ENCODE measurements at places on chromosomes 5 and 9.

- peak; percentile 92 for DNase-seq
Measured at GRCh38 chr5:177303121-177303924, at the start of the genes PRELID1 and RAB24. PRELID1 (plus strand) TSS chr5:177303799; CDS start chr5:177303986, 187 bp downstream. RAB24 (minus strand) TSS chr5:177303719; CDS start chr5:177303288, 431 bp downstream.

DNA sequence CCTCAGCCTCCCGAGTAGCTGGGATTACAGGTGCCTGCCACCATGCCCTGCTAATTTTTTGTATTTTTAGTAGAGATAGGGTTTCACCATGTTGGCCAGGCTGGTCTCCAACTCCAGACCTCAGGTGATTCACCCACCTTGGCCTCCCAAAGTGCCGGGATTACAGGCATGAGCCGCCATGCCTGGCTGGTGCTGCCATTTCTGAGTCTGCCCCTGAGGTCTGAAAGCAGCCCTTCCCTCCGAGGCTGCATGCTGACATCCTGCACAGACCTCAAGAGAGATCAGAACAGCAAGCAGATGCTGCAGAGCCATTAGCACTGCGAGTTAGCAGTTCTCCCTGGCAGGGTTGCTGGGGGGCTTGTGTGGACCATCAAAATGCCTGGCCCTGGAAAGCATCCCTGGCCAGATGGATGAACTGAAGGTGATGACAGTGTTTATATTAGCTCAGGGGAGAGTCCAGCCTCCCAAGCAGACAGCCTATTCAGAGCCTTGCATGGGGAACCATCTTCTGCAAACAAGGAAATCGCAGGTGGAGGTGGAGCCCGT, 176.5 kb upstream of the PANK3 start:
- no peak for DNase-seq

DNA sequence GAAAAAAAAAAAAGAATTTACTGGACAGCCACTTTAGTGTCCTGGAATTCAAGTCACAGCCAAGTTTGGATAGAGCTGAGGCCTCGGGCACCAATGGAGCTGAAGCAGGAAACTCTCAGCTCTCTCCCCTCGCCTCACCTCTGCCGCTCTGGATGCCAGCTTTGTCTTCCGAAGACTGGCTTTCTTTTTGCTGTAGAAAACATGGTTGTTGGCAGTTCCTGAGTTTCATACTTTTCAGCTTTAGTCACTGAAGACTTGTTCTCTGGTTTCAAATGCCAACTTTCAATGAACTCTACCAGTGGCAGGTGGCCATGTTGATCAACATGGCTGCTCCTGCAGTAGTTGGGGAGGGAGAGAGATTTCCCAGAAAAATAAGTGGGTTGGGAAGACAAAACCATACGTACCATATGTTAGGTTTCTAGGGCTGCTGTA, 142.2 kb downstream of the SNX18 start:
- no peak for DNase-seq

DNA sequence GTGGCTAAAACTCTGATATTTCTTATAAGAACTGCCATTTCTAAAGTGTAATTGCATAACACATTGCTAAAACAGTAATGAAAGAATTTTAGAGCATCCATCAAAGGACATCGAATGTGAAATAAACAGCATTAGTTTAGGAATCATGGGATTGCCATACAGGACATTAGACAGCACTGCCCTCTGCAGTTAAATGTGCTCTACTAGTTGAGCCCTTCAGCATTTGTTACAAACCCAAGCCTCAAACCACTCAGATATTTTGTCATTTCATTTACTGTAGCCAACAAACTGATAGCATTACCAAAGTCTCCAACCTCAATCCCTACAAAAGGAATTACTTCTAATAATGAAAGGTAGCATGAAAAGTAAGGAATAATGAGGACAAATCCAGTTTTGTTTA, 116.8 kb upstream of the COX7C start:
- DNase-seq = no peak

GRCh38 chr9:26371236-26371635, 521.4 kb downstream of the CAAP1 start:
- DNase-seq = no peak

- no peak for DNase-seq
Measured at GRCh38 chr5:178396796-178397720, 164.5 kb upstream of the PHYKPL start.

GRCh38 chr5:8290721-8291120, 421.8 kb downstream of the MTRR start:
- no peak for DNase-seq

- no peak for DNase-seq
Measured at GRCh38 chr5:58871648-58872242, 288.9 kb downstream of the RAB3C start.

GRCh38 chr9:117258184-117258866, 156.5 kb downstream of the ASTN2 start:
- DNase-seq = no peak

GRCh38 chr5:54988817-54989216, 3.4 kb upstream of the ESM1 start:
- DNase-seq = no peak

DNA sequence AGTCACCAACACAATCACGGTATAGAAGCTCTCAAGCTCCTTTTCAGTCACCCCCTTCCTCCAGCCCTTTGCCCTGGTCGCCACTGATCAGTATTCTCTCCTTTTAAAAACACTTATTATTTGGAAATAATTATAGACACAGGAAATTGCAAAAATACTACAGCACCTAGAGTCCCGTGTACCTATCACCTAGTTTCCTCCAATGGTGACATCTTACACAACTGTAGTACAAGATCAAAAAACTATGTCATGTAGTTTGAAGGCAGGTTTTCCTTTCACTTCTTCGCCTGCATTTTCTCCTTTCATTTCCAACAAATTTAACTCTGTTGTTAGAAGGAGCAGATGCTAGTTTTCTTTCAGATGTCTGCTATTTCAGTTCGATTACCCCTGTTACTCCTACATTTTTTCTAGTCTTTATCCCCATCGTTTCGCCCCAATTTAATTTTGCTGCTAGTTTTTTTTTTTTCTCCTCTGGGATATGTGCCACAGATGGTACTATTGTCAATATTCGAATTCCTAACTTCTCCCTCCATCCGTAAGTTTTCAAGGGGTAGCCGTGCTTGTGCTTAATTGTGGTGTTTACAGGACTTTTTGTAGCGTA, 612 bp upstream of the ATG10 start:
- DNase-seq = no peak

GRCh38 chr5:10133830-10134229, 115.9 kb downstream of the ATPSCKMT start:
- DNase-seq = no peak

DNA sequence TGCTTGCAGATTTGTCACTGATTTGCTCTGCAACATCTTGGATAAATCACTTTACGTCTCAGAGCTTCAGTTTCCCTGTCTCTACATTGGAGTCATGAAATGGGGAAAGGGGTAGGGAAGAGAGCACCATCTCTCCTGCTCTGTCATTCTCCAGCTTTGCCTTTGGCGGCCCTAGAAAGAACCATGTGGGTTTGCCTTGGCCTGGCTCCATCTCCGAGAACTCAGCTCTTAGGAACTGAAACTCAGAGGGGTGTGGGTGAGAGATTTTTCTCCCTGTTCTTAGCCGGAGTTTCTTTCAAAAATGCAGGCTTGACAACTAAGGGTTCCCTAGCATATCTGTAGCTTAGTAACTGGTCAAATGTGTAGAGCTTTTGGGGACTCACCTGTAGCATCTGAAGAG, 123.5 kb downstream of the SMARCA2 start:
- no peak for DNase-seq

DNA sequence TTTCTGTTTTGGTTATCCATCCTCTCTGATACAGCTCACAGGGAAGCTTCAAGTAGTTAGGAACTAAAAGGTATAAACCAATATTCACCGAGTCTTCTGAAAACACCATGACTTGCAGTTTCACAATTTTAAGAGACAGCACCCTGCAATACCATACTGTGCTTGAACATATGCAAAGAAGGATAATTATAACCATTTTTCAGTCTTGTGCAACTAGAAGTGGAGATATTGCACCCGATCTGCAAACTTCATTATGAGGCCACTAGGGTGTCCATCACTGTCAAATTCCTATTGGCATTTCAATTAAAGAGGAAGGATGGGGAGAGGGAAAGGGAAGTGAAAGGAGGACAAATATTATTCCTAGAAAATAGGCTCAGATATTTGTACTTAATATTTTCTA, 32.4 kb upstream of the CEP120 start:
- DNase-seq = no peak

DNA sequence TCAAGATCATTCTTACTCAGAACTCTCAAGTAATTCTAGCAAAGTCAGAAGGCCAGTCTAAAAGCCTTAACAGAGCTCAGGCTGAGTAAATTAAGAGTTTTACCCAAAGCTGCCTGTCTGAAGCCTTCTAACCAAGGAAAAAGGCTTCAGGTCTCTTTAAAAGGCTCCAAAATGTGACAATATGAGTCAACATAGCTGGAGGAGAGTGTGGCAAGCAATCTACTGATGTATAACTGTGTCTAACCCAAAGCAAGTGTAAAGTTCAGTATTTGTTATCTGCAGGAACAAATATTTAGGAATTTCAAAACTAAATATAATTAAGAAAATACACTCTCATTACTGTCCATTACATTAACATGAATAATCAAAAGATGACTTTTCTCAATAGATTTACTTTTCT, 11.0 kb downstream of the ZBTB5 start:
- DNase-seq = no peak

DNA sequence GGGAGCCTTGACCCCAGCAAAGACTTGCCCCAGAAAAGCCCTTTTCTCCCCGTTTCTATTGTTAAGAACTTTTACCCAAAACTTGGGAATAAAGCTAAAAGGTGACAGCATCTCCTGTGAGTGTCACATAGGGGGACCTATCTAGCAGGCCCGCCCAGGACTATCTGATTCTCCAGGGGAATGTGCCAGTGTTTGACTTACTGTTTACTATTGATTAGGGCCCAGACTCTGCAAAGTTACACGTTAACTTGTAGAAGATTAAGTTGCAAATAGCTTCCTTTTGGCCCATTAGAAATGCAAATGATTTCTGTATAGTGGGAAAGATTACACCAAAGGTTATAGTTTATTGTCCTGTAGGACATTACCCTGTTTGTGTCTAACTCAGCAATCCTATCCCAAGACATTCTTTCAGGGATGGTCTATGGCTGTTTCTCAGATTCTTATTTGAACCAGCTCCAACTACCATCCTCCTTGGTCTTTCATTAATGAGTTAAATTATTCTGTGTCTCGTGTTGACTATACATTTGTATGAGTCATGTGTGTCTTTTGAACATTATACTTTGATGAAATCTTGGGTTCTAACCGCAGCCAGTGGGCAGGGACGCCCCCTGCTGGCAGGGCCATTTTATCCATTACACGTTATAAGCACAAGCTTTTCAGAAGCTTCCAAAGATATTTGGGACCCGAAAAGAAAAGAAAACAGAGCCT, 60.7 kb downstream of the HRH2 start:
- no peak for DNase-seq

DNA sequence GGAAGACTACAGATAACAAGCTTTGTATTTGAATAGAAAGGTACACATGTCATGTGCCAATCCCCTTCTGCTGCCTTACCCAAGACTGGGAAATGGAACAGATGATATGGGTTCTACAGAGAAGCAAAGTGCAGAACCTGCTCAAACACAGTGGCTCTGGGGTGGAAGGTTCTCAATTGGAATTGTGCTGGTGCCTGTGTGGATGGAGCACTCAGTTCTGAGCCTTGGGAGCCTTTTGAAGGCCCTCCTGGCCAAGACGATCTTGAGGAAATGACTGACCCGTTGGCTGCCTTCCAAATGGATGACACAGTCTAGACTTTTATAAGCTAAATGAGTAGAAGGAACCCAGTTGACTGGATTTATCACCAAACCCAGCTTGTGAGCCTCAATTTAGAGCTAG, 4.2 kb upstream of the PRSS3 start:
- DNase-seq = no peak

GRCh38 chr5:172123269-172123692, 64.7 kb downstream of the STK10 start:
- no peak for DNase-seq

DNA sequence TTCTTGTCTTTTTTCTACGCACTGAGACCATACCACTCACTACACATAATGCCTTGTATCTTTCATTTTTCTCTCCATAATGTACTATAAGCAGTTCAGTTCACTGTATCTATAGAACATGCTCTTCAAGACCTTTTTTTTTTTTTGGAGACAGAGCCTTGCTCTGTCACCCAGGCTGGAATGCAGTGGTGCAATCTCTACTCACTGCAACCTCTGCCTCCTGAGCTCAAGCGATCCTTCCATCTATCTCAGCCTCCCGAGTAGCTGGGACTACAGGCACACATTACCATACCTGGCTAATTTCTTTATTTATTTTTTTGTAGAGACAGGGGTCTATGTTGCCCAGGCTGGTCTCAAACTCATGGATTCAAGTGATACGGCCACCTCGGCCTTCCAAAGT, 208.7 kb downstream of the FANCC start:
- DNase-seq = no peak
